ENCODE measurements at places on chromosomes 5 and 9.

DNA sequence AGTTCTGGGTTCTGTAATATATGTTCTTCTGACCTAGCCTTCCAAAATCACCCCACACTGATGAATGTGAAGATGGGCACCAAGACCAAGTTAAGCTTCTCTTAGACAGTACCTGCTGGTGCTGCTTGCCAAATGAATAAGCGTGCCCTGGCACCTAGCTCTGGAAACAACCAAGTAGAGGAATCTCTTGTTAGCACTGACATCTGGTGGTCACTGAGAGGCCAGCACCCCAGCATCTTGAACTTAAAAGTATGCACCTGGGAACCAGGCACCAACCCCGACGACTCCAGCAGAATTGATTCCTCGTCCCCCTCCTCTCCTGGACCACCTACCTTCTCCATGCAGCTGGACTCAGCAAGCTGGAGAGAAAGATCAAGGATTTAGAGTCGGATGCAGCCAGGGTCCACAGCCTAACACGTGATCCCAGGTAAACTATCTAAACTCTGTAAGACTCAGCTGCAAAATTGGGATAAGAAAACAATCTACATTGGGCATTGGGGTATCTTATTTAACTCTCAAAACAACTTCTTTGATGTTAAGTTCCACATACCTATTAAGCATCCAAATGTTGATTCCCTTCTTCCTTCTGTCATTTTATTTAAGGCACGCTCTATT is 89.8 kb downstream of the SLC1A3 start:
- DNase-seq, result peak; percentile 61

- DNase-seq, result no peak
Observed at GRCh38 chr5:65108786-65109743, 340.3 kb downstream of the CWC27 start.

DNA sequence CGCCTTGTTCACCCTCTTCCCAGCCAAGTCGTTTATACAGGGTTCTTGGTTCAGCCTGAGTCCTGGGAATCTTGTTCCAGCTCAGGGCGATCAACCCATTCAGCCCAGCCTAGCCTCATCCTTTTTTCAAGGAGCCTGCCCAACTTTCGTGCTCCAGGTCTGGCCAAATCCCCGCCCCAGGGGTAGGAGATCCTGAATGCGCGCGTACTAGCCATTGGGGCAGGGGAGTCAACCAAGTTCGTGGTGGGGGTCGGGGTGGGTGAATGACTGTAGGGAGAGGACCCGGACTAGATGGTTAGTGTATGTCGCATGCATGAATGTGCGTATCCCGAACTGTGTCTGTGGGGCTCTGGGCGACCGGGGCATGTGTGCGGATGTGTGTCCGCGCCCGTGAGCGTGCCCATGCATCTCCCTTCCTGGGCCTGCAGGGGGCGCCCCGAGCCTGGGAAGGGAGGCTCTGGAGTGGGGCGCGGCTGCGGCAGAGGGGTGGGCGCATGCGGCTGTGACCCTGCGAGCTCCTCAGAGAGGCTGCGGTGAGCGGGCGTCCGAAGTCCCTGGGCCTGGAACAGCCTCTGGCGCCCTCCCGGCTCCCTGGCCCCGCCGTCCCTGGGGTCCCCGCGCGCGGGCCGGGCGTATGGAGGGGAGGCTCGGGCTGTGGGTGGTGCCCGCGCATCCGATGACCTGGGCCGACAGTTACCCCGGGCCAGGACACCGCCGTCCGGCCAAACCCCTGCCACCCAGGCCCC is 8.7 kb downstream of the CCL21 start:
- DNase-seq, result peak; percentile 3

DNA sequence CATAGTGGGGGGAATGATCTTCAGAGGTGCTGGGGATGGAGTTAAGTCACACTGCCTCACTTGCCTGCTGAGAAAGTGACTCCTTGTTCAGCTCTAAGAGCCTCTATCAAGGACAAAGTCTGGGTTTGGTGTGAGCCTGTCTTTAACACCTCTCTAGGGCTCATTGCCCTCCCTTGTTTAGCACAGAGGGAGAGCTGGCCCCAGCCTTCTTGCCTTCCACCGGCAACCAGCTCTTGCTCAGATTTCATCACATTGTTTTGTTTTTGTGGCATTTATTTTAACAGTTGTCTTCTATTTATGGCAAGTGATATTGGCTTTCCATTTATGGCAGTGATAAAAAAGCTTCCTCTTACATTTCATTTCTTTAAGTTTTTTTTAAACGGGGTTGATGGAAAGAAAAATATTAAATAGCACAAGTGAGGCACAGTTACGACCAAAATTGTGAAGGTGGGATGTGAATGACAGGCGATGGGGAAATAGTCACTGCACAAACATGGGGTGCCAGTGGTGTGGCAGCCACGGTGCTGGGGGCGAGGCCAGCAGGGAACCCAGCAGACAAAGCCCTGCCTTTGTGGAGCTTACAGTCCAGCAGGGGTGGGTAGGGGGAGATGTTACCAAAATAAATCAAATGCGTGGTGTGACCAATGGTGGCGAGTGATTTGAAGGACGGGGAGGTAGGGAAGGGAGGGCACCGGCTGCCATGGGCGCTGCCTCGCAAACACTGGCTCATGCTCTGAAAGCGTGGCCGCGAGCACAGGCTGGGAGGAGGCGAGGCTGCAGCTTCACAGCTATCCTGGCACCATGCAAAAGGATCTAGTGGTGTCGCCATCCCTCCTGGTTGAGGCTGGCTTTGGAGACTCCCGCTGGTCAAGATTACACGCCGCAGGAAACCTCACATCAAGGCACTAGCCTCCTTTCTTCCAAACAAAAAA is 21.2 kb upstream of the UNC5A start:
- no peak for DNase-seq

DNA sequence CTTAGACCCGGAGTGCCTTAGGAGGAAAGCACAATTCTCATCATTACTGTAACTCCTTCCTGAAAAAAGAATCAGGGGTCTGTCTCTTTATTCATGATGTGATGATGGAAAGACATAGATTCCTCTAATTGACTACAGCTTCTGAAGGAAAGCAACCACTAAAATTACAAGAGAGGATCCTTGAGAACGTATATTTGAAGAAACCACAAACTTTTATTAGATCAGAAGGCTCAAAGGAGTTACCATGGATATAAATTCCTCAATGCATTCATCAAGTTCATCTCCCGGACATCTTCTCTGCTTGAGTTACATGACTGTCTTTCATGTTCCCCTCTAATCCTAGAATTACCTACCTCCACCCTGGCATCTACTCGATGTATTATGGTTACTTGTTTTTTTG is 104.1 kb upstream of the PAPPA start:
- no peak for DNase-seq

- DNase-seq, result no peak
Observed at GRCh38 chr5:1055896-1056610, 47.5 kb downstream of the NKD2 start.

GRCh38 chr5:40260361-40260760 is 419.4 kb upstream of the PTGER4 start:
- DNase-seq, result peak; percentile 1

- no peak for DNase-seq
Observed at GRCh38 chr5:77906806-77907205, 130.7 kb upstream of the TBCA start.

DNA sequence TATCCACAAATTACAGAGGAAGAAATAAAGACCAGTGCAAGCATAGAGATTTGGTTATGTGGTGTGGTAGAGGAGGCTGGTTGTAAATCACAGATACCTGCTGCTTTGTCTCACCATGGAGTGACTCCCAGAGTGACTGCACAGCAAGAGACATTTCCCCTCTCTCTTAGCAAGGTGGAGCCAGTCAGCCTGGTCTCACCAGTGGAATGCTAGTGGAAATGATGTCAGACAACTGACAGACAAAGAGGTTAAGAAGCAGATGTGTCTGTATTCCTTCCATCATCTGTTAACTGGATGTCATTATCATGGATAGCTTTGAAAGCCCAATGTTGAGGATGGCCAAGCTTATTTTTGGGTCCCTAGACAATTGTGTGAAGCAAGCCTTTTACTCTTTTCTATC is 509.4 kb upstream of the SEMA6A start:
- DNase-seq, result no peak

DNA sequence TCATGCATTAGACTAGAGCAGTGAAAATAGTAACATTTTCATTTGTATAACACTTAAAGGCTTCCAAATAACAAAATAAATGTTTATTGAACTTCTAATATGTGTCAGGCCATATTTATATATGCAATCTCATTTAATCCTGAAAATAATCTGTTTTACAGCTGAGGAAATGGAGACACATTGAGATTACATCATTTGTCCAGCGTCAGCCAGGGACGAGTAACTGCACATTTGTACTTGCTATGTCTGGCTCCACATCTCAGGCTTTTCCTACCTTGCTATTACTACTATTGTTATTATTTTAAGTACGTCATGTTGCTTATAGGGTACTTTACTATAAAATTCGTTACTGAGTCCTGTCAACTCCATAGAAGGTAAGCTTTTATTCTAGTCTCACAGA is 3.8 kb upstream of the C9 start:
- no peak for DNase-seq

DNA sequence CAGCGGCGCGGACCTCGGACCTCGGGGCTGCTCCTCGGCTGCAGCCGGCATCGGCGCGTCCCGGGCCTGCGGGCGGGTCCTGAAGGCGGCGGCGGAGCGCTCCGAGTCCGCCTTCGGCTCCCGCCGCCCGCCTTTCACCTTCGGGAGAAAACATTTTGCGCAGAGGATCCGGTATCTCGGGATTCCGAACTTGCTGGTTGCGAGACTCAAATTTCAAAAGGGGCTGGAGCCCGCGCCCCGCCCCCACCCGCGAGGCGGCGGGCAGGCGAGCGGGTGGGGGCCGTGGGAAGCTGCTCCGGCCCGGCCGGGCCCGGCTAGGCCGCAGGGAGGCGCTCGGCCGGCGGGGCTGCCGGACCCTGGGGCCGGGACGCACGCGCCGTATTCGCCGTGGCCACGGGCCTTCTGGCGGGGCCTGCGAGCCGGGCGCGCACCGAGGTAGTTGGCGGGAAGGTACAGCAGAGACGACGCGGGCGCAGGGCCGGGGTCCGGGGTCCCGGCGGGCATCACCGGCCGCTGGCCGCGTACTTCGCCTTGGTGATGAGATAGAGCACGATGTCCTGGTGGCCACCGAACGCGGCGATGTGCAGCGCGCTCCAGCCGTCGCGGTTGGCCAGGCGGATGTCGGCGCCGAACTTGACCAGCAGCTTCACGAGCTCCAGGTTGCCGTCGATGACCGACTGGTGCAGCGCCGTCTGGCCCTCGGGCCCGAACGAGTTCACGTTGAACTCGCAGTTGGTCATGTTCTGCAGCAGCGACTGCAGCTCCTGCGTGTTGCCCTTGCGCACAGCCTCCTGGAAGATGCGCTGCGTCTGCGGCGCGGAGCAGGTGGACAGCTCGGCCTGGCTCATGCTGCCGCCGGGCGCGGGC is 757 bp downstream of the NRARP start:
- no peak for DNase-seq

DNA sequence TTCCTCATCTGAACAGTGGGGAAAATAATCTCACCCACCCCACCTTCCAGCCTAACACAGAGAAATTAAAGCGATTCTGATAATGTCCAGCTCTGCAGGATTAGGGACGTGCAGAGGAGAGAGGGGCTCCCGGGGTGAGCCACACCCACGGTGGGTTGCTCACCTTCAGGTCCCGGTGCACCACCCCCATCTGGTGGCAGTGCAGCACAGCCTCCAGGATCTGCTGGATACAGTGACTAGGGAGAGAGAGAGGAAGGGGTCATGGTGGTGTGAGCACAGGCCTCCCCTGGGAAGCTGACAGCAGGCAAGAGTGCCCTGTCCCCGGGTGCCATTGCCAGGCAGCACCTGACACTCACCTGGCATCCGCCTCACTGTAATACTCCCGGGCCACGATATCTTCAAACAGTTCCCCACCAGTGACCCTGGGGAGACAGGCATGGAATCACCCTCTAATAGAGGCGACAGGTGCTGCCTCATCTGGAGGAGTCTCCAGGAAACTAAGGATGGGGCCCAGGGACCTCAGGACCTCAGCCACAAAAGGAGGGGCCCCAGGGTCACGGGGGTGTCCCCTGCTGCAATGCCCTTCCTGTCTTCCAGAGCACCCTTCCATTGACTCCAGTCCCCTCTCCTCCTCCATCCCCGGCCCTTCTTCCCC is 33.0 kb downstream of the CAMK2A start:
- no peak for DNase-seq

DNA sequence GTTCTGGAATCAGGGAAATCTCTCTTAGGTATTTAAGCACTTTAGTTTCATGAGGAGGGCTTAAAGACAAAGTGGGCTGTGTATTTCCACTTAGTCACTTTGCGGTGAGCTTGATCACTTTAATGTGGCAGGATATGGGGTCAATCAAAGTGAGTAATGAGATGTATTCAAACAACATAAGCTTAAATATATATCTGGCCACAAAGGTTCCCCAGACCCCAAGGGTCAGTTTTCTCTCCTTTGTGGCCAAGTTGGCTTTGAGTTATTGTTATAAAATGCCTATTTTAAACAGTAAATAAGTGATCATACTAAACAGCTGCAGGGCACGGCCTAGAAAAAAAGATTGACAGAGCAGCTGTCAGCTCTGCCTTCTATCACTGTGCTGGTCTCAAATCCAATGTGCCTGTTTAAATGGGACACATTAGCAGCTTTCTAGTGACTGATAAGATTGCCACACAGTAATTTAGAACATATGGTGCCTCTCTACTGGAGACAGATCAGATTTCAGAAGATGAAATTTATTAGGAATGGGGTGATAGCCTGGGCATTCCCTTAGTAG is 363.9 kb downstream of the AGTPBP1 start:
- DNase-seq, result peak; percentile 37

DNA sequence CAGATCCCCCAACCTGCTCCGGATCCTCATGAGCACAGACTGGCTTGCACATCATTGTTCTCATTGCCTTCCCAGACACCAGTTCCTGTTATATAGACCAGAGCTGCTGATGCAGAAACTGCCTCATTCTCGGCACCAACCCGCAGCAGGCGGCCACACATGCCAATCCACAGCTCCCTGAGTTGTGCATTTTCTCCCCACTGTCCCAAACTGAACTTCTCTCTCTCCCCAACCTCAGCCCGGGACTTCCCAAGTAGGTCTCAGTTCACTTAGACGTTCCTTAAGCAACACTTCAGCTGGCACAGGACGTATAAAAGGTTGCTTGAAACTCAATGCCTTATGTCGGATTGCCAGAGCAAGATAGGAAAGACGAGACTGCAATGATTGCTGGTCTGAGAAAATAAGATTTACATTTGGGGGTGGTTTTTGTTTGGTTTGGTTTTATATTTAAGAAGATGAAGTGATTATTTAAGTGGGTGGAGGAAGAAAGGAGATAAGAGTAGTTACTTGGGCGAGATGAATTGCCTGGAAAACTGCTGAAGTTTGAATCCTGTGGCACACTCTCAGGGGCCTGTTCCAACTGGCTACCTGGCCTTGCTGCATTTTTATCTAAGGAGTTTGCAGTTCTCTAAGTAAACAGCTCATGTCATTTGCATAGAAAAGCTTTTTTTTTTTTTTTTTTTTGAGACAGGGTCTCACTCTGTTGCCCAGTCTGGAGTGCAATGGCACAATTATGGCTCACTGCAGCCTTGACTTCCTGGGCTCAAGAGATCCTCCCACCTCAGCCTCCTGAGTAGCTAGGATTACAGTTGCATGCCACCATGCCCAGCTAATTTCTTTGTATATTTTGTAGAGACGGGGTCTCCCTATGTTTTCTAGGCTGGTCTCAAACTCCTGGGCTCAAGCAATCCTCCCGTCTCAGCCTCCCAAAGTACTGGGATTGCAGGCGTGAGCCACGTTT is 155.4 kb downstream of the GOLPH3 start:
- DNase-seq, result no peak

Data from astrocyte of the cerebellum (primary cell).